ENCODE measurements at places on chromosomes 12 and 14.

DNA sequence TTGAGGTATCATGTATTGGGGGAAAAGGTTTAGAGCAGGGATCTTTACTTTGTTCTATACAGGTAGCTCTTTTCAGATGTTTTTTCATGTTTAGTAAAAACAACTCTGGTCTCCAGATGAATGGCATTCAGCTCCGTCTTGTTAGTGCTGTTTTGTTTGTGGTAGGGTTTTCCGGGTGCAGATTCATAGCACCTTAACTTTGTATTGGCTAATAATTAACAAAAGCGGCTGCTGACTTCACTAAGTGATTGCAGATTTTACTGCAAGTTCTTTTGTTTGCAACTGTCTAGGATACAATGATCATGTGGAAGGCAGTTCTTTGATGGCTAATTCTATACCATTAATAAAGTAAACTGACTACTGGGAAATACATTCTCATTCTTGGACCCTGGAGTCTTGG, 32.2 kb upstream of the BHLHE41 start:
- H3K4me3 ChIP-seq = no peak overlapping the region
- no peaks in the 10 kb centered on the region for H3K4me1 ChIP-seq
- no peak overlapping the region for H3K27ac ChIP-seq
- H3K36me3 ChIP-seq = no peaks in the 10 kb centered on the region
- no peak for DNase-seq
- no peaks in the 10 kb centered on the region for H3K27me3 ChIP-seq

GRCh38 chr14:56342494-56342942, 224.3 kb downstream of the PELI2 start:
- H3K4me3 ChIP-seq = no peak overlapping the region
- no peaks in the 10 kb centered on the region for H3K4me1 ChIP-seq
- H3K27me3 ChIP-seq = no peaks in the 10 kb centered on the region
- no peak overlapping the region for H3K27ac ChIP-seq
- DNase-seq = no peak

GRCh38 chr14:56341766-56342493, 223.7 kb downstream of the PELI2 start:
- DNase-seq = no peak
- no peak overlapping the region for H3K4me3 ChIP-seq
- H3K4me1 ChIP-seq = no peaks in the 10 kb centered on the region
- H3K27ac ChIP-seq = no peak overlapping the region

- H3K27me3 ChIP-seq = no peaks in the 10 kb centered on the region
- H3K4me1 ChIP-seq = no peaks in the 10 kb centered on the region
- no peaks in the 10 kb centered on the region for H3K36me3 ChIP-seq
These were observed 226.7 kb upstream of the ABCD2 start for GRCh38 chr12:39846304-39846703.

DNA sequence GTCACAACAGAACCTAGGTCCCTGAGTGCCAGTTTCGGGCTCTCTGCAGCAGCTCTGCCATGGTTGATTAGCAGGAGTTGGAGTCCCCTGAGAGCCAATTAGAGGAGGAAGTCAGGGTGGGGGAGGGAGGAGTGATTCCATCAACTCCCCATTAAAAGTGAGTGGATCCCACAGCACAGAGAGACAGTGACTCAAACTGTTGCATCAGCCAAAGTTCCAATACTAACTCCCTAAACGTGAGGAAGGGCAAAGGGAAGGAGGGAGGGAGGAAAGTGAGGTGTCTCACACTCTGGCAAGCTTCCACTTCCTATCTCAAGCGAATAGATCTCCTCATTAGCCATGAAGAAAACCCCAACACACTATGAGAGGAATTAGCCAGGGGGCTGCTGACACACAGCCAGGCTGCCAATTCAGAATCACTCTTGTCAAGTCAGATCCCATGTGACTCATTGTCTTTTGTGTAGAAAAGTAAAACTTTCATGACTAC, 23.6 kb downstream of the OR11H4 start:
- H3K4me1 ChIP-seq = no peaks in the 10 kb centered on the region
- H3K36me3 ChIP-seq = no peaks in the 10 kb centered on the region

DNA sequence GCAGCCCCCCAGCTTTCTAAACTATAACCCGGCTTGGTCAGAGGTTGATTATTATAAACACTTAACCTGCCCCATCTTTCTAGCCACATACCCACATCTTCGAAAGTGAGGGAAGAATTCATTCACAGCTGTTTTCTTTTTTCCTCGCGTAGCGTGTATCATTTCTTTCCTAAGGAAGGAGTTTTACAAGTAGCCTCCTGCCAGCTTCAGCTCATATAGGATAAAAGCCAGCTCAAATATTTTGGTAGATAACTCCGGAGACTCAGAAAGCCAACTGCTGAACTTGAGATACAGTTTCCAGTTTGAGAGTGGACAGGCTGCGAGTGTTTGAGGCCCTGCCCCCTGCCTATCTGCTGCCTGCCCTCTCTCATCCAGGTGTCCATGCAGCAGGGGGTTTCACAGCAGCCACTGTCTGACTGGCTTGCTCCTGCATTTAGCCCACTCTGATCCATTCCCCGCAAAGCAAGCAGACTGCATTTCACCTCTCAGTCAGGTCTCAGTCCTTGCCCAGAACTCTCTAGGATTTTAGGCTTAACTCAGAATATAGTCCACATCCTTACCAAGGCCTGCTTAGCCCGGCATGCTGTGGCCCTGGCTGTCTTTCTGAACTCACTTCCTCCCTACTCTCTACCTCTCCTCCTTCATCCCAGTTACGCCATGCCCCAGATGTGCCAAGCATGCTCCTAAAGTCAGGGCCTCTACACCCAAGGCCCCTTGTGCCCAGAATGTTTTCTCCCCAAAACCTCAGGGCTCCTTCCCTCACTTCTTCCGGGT, 46.9 kb downstream of the EVL start:
- H3K4me1 ChIP-seq = peaks cover 36% of the 10 kb centered on the region
- DNase-seq = no peak
- no peaks in the 10 kb centered on the region for H3K27me3 ChIP-seq
- H3K4me3 ChIP-seq = no peak overlapping the region
- H3K36me3 ChIP-seq = peaks cover 19% of the 10 kb centered on the region
- H3K27ac ChIP-seq = no peak overlapping the region

- H3K4me1 ChIP-seq = peaks cover 2% of the 10 kb centered on the region
- H3K27me3 ChIP-seq = no peaks in the 10 kb centered on the region
- no peaks in the 10 kb centered on the region for H3K36me3 ChIP-seq
- no peak overlapping the region for H3K27ac ChIP-seq
- DNase-seq = no peak
- no peak overlapping the region for H3K4me3 ChIP-seq
These were observed 242.5 kb upstream of the ATP2B1 start for GRCh38 chr12:89951050-89951693.

GRCh38 chr14:61101803-61102548, 120.9 kb downstream of the SLC38A6 start:
- DNase-seq = no peak
- peak overlapping the region; percentile 78 for H3K27ac ChIP-seq
- H3K36me3 ChIP-seq = no peaks in the 10 kb centered on the region
- H3K27me3 ChIP-seq = no peaks in the 10 kb centered on the region

- H3K36me3 ChIP-seq = peaks cover 5% of the 10 kb centered on the region
- DNase-seq = no peak
- no peak overlapping the region for H3K27ac ChIP-seq
- no peak overlapping the region for H3K4me3 ChIP-seq
These were observed 63.5 kb downstream of the FRMD6 start for GRCh38 chr14:51715250-51715649.

DNA sequence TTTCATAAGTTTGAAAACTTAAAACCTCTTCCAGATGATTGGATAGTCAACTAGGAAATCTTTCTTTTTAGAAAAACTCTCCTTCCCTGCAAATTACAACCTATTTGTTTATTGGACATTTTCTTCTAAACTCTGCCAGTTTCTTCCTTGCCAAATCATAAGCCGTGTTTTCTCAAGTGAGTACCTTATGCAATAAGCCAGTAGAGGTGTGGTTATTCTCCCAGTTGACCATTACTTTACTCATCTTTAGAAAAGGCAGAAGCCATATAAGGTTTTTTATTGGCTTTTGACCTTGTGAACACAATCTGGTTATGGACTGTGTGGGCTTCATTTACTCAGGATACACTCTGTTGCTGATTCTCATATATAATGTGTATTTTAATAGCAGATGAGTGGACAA, 14.6 kb downstream of the ACTR6 start:
- H3K4me1 ChIP-seq = no peaks in the 10 kb centered on the region
- H3K4me3 ChIP-seq = no peak overlapping the region
- peaks cover 30% of the 10 kb centered on the region for H3K36me3 ChIP-seq
- no peak overlapping the region for H3K27ac ChIP-seq
- DNase-seq = no peak
- H3K27me3 ChIP-seq = no peaks in the 10 kb centered on the region

DNA sequence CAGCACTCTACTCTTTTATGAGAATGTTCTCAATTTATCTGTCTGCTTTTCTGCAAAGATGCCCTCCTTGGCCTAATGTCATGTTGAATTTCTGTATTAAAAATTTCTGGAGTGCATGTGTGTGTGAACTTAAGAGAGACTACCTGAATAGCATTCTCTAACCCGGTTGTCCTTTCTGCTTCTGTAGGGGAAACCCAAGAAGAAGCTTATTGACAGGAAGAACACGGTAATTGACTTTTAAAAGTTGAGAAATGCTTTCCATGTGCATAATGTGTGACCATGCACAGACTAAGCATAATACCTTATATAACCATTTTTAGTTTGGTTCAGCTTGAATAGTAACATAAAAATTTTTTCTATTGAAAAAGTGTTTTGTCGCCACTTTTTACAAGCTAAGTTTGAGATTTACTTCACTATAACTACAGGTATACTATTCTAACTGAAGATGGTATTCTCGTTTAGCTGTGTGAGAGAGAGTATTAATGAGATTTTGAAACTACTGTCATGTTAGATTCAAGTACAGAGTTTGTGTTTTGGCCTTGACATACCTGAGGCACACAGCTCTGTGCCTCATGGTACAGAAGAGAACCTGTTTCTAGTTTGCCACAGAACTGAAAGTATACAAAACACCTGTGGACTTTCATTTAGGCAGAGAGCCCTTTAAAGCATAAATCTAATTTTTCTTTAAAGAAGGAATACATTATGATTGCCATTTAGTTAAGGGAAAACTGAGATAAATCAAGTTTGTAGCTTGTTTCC, 96.8 kb downstream of the TTLL5 start:
- no peaks in the 10 kb centered on the region for H3K4me1 ChIP-seq
- no peak overlapping the region for H3K27ac ChIP-seq
- no peaks in the 10 kb centered on the region for H3K27me3 ChIP-seq
- H3K36me3 ChIP-seq = peaks cover 9% of the 10 kb centered on the region
- DNase-seq = no peak

Measured in spinal cord (tissue), 10 donors.